NCI-H1930 (cell line): ENCODE measurements at places on chromosomes 11 and 22.

DNA sequence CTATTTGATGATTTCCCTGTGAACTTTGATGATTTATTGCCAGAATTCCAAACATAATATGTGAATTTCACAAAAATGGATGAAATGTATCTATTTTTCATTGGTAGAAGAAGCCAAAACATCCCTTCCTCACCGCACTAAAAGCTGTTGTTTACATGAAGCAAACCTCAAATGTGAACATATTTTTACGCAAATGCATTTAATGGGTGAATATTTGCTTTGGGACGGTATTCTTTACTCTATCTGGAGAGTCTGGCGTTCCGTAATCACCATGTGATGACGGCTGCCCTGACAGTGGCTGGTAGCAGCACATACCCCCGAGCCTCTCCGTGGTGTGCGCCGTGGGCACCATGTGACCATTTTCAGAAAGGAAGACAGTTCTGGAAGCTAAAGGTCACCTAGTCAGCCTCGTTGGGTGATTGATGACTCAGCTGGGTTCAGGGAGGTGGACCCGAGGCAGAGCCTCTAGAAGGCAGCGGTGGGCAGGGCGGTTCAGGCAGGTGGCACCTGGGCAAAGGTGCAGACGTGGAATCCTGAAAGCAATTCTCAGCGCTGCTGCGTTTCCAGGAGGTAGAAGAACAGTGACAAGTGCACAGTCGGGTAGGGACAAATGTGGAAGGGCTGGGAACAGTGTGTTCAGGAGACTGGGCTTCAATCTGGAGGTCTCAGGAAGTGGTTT, 45.3 kb downstream of the PPARA start:
- DNase-seq = no peak

DNA sequence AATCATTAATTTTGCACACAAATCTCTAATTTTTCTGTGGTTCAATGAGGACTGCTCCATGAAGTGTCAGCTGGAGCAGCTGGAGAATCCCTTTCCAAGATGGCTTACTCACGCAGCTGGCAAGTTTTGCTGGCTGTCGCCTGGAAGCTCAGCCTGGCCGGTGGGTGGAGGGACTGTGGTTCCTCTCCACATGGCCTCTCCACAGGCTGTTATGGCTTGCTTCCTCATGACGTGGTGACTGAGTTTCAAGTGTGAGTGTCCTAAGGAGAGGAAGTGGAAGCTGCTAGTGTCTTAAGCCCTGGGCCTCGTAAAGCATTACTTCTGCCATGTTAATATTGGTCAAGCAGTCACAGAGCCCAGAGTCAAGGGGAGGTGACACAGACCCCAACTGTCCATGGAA, 14.0 kb upstream of the NRIP3 start:
- no peak for DNase-seq

- DNase-seq = no peak
Observed at GRCh38 chr22:44491269-44492035, 6.6 kb downstream of the RTL6 start.

- peak; percentile 10 for DNase-seq
Observed at GRCh38 chr11:43579171-43579918, 101.2 kb upstream of the HSD17B12 start.

DNA sequence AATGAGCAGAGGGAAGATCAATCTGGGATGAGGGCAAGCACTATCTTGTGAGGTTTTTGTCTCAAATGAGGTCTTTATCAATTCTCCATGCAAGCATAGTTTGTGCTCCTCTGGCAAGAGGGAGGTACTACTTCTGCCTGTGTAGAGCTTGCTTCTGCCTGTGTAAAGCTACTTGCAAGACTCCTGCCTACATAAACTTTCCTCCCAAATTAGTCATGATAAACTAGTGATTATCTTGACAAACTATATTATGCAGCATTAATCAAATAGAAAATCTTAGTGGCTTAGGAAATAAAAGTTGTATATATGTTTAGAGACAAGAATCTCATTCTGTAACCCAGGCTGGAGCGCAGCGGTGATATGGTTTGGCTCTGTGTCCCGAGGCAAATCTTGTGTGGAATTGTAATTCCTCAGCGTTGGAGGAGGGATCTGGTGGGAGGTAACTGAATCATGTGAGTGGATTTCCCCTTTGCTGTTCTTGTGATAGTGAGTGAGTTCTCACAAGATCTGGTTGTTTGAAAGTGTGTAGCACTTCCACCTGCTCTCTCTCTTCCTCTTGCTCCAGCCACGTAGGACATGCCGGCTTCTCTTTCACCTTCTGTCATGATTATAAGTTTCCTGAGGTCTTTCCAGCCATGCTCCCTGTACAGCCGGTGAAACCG, 8.0 kb upstream of the MMP10 start:
- no peak for DNase-seq

DNA sequence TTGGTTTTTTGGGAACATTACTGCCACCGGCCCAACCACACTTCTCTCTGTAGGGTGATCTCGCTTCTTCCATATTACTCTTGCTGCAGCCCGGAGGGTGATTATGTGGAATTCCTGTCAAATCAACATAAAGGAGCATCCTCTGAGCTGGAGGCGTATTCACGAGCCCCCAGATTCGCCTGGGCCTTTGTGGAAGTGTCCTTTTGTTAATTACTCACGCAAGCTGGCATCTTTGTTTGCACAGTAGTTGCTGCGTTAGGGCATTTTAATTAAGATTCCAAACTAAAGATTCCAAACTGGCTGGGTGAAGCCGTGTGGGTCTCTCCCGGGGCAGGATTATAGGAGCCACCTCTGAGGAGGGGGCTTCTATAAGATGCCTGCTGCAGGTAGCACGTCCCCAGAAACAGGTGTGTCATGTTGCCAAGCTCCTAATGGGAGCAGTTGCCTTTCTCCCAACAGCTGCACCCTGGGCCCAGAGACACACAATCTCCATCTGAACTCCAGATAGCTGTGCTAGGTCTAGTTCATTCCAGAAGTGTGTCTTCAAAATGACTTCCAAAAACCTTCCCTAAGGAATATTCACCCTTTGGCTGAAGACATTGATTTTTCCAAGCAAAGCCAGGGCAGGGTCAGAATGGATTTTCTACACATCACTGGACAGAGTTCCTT, 40.9 kb downstream of the SHISAL1 start:
- DNase-seq = no peak

GRCh38 chr22:30606455-30607299, at the start of gene TCN2:
TSS of gene TCN2 (plus strand) at chr22:30607174. CDS start at chr22:30607332, 158 bp downstream.
- DNase-seq = peak; percentile 68

- DNase-seq = no peak
Observed at GRCh38 chr11:129374993-129375750, 476 bp upstream of the BARX2 start.

DNA sequence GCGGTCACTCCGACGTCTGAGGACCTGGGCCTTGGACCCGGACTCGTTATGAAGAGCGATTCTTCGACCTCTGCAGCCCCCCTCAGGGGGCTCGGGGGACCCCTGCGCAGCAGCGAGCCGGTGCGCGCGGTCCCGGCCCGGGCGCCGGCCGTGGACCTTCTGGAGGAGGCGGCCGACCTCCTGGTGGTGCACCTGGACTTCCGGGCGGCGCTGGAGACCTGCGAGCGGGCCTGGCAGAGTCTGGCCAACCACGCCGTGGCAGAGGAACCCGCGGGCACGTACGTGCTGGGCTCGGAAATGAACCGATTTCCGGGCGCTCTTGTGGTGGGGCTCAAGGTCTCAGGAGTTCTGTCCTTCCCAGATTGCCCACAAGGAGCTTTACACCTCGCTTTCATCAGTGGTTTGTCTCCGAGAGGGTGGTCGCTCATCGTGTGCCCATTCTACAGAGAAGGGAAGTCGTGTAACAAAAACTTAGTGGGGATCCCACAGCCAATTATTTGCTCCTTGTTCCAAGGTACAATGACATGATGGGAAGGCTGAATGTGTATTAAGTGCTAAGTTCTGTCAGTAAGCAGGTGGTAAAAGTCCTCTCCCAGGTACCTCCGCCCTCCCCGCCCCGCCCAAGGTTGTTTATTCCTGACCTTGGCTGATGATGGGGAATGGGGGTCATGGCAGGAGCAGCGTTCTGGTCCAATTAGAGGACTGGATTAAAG, 695 bp downstream of the PEX26 start:
- DNase-seq = no peak

GRCh38 chr22:26364066-26365015, 64.7 kb upstream of the ASPHD2 start:
- DNase-seq = peak; percentile 69

DNA sequence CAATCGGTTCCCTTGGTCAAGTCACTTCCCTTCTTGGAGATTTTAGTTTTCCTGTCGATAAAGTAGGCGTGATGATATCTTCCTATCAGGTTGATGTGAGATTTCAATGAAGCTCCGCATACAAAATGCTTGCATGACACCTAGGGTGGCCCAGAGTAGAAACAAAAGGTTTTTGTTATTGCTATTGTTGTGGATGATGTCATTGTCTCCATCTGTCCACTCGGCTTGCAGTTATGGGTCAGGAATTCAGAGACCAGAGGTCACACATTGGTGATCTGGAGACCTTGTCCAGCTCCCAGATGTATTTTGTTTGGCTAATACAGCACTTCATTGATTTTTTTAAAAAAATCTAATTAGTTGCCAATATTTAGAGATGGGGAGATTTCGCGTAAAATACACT, 382.1 kb downstream of the MN1 start:
- no peak for DNase-seq

GRCh38 chr11:66787934-66788758, 55.1 kb upstream of the RCE1 start:
- no peak for DNase-seq

- no peak for DNase-seq
Observed at GRCh38 chr11:2847561-2847960, 38.0 kb downstream of the CDKN1C start.
